Stimulated activated CD4-positive, alpha-beta T cell treated with anti-CD3 and anti-CD28 coated beads, Interleukin-12 subunit alpha, Interleukin-12 subunit beta, amount 100 ng/mL, for 24 hours (primary cell): ENCODE measurements at places on chromosomes 2 and 18.

GRCh38 chr2:943461-943797 is 7.2 kb upstream of the SNTG2 start:
- DNase-seq: no peak

DNA sequence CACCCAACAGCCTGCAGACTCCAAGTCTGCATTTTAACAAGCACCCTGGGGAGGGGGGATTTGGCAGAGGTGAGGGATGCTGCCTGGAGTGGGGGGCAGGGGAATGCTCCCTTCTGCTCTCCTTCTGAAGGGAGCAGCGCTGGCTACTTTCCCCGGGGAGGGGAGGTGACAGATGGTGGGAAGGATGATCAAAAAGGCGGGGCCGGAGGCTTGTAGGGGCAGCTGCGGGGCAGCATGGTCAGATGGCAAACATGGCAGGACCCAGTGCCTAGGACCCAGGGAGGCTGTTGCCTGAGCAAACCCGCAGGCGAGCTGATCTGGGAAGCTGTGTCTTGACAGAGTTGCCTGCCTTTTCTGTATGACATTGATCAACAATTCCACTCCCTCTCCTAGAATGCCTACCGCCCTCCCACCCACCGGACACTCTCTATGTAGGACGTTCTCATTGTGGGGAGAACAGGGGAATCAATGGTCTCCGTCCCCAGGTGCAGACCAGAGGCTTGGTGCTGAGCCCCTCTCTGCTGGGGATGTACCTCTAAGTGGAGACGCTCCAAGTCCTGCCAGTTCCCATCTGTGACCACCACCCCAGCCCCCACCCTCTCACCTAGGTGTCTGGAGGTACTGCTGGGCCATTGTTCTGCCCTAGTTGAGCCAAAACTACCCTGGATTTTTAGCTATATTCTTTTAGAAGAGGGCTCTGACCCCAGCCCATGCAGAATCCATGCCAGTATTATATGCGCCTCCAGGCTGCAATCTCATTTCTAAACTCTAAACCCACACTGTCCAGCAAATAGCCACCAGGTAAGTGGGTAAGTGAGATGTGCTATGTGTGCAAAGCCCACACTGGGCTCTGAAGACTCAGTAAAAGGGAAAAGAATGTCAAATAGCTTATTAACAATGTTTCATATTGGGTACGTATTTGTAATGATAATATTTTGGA is 89.7 kb upstream of the SEC11C start:
- no peak for DNase-seq

DNA sequence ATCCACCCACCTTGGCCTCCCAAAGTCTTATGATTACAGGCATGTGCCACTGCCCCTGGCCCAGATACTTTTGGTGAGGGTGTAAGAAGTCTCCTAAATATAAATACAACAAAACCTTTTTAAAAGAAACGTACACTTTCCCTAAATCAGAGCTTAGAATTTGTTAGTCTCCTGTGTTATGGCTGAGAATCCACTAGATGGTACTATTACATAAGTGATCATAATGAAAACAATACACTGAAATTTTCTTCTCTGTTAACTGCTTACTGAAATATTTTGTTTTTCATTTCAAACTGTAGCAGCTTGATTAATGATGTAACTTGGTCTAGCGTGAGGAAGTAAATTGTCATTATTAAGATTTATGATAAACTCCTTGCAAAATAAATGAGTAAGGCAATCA is 74.8 kb upstream of the FAM98A start:
- no peak for DNase-seq

DNA sequence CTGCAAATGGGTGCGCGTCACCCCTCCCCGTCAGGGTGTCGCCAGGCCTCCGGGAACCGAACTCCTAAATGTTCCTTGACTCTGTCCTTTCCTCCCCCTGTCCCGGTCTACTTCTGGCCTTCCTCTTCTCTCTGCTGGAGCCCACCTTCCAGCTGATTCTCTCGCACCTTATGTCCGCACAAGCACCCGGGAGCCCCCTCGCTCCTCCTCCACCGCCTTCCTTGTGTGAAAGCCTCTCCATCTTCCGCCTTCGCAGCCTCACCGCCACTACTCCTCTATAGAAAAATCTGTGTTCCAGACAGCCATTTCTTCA is 627 bp upstream of the KIF3C start:
- DNase-seq: no peak

- no peak for DNase-seq
These were observed 129.7 kb downstream of the PKP4 start for GRCh38 chr2:158586491-158586890.

DNA sequence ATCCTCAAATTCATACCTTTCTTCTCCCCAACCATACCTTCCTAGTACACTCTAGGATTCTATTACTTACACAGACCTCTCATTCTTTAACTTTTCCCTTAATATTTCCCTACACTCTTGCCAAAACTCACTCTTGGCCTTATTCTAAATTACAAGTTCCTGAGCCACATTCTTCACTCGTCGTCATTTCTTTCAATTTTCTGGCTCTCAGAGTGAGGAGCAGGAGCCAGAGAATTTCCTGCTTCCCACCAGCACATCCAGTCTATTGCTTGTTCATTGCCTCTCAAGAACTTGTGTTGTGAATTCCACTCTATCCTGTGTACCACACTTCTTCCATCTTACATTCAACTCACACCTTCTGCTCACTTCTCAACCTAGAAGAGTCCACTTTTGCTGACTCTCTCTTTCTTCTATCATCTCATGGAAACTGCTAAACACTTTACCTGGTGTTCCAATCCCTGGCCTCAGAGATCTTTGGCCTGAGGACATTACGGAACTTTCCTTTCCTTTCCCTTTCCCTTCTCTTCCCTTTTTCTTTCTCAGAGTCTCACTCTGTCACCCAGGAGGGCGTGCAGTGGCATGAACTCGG is 171.6 kb downstream of the PLCL1 start:
- DNase-seq: no peak
